Ascending aorta (tissue), 2 donors: ENCODE measurements at places on chromosomes 4 and X.

- H3K27ac ChIP-seq = no peak overlapping the region
- peaks cover 4% of the 10 kb centered on the region for H3K27me3 ChIP-seq
- H3K36me3 ChIP-seq = no peaks in the 10 kb centered on the region
- DNase-seq = no peak
These were observed 56.2 kb downstream of the WFS1 start for GRCh38 chr4:6325788-6326290.

DNA sequence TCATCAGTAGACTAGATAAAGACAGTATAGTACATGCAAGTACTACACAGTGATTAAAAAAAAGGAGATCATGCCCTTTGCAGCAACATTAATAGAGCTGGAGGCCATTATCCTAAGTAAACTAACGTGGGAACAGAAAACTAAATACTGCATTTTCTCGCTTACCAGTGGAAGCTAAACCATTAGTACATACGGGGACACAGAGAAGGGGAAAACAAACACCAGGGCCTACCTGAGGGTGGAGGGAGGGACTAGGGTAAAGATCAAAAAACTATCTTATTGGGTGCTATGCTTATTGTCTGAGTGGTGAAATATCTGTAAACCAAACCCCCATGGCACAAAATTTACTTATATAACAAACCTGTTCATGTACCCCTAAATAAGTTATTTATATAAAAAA lies 836.9 kb downstream of the SH3BGRL start:
- H3K27ac ChIP-seq = no peak overlapping the region
- H3K4me1 ChIP-seq = no peaks in the 10 kb centered on the region
- H3K4me3 ChIP-seq = no peak overlapping the region
- no peak for DNase-seq
- H3K36me3 ChIP-seq = no peaks in the 10 kb centered on the region
- no peaks in the 10 kb centered on the region for H3K27me3 ChIP-seq

DNA sequence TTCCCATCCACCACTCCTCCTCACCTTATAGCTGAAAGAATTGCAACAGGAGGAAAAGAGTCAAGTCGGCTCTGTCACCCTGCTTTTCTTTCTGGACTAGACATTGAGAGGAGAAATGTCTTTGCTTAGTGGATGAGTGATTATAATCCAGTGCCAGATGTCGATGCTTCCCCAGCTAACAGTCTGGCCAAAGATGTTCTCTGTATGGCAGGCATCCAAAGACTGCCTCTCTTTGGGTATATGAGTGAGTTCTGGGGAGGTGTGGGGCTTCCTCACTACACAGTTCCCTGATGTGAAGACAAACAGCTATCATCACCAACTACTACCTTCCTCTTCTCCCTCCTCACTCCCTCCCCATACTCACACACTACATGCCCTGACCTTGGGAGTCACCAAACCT lies 90.9 kb downstream of the COMMD8 start:
- no peaks in the 10 kb centered on the region for H3K4me1 ChIP-seq
- H3K4me3 ChIP-seq = no peak overlapping the region
- DNase-seq = no peak
- no peaks in the 10 kb centered on the region for H3K36me3 ChIP-seq

- DNase-seq = no peak
- no peaks in the 10 kb centered on the region for H3K27me3 ChIP-seq
- no peaks in the 10 kb centered on the region for H3K36me3 ChIP-seq
- H3K4me1 ChIP-seq = no peaks in the 10 kb centered on the region
- no peak overlapping the region for H3K4me3 ChIP-seq
- no peak overlapping the region for H3K27ac ChIP-seq
These were observed 194.9 kb downstream of the MGST2 start for GRCh38 chr4:139860435-139861024.

- no peaks in the 10 kb centered on the region for H3K4me1 ChIP-seq
- no peaks in the 10 kb centered on the region for H3K36me3 ChIP-seq
These were observed 337.5 kb downstream of the GRIA2 start for GRCh38 chr4:157558016-157558415.

GRCh38 chr4:99403380-99404184 lies 31.6 kb downstream of the ADH7 start:
- no peak overlapping the region for H3K4me3 ChIP-seq
- DNase-seq = no peak
- H3K27ac ChIP-seq = peak overlapping the region; percentile 91
- no peaks in the 10 kb centered on the region for H3K36me3 ChIP-seq
- H3K4me1 ChIP-seq = peaks cover 11% of the 10 kb centered on the region

DNA sequence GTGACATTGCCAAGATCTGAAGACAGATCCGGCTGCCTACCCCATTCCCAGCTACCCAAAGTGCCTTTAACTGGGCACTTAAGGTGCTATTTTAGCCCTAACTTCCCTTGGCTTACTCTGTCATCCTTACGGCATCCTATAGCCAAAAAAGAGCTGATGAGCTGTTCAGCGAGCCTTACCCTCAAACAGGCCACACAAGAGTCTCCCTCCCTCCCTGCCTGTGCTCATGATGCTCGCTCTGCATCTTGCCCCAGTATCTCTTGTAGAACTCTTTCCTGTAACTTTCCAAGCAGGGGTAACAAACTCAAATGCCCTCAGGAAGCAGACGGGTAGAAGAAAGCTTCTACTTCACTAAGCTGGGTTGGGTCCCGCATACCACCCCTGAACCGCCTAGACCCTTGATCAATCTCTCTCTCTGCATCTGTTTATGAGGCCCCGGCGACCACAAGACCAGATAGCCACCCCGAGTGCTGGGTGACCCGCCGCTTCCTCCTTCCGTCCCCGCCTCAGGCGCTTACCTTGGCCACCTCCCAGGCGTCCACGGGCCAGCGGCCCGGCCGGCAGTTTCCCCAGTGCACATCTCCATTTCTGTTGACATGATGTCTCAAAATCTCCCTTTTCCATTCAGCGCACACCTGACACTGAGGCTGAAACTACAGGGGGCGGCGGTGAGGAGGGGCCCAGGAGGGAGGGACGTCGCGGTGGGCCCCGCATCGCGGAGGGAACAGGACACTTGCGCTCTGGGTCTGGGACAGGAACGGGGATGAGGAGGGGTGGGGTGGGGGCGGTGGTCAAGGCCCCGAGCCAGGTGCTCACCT lies 663 bp downstream of the CXorf38 start:
- H3K36me3 ChIP-seq = no peaks in the 10 kb centered on the region
- H3K27ac ChIP-seq = peak overlapping the region; percentile 75
- no peaks in the 10 kb centered on the region for H3K27me3 ChIP-seq

GRCh38 chr4:186169945-186170802 lies 21.2 kb upstream of the CYP4V2 start:
- no peak overlapping the region for H3K4me3 ChIP-seq
- no peaks in the 10 kb centered on the region for H3K36me3 ChIP-seq
- DNase-seq = no peak
- no peaks in the 10 kb centered on the region for H3K27me3 ChIP-seq

DNA sequence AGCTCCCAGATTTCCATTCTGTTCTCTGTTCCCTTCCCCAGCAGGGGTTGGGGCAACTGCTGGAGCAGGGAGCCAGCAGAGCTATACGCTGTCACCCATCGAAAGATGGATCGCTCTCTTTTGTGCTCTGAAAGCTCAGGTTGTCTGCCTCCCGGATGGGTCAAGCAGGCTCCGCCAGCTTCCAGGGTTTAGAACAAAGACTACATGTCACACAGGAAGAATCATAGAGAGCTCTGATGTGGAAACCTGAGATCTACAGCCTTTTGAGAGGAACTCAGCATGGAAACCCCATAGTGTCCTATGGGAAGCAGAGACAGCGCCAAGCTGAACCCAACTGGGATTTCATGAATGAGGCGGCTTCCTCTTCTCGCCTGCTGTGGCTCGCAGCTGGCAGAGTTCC lies 205.4 kb downstream of the HS3ST1 start:
- H3K27ac ChIP-seq = no peak overlapping the region
- H3K27me3 ChIP-seq = no peaks in the 10 kb centered on the region
- no peaks in the 10 kb centered on the region for H3K4me1 ChIP-seq
- no peak for DNase-seq
- H3K4me3 ChIP-seq = no peak overlapping the region

DNA sequence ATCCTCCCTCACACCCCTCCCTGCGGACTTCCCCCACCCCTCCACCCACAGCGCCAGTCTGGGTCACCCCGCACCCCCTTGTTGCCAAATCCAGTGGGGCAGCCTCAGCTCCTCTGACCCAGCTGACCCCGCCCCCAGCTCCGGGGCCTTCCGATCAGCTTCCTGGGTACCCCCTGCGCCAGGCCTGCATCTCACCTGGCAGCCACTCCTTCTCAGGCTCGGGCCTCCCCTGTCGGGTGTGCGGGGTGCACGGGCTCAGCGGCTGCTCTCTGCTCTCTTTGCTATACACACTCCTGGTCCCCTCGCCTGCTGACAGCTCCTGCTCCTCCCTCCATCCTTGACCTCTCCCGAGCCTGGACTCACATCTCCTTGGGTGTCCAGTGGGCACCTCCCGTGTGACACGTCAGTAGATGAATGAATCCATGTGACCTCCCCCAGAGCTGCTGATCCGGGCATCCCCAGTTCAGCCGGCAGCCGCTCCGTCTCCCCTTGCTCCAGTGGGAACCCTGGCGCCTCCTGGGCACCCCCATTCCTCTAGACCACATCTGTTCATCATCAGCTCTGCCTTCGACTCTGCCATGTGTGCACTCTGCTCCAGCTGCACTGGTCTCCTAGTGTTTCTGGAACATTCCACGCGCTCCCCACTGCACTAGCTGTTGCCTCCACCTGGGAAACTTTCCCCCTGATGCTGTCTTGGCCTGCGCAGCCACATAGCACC lies 9.9 kb downstream of the CFAP99 start:
- DNase-seq = no peak
- no peaks in the 10 kb centered on the region for H3K27me3 ChIP-seq
- H3K4me3 ChIP-seq = no peak overlapping the region

DNA sequence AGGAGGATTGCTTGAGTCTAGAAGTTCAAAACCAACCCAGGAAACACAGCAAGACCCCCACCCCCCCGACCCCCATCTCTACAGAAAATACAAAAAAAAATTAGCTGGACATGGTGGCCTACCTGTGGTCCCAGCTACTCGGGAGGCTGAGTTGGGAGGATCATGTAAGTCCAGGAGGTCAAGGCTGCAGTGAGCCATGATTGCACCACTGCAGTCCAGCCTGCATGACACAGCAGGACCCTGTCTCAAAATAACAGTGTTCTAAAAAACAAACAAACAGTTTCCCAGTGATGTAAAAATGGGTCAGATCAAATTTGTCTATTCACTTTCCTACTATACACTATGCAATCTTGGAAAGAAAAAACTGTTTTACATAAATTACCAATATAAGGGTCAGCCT lies 2.0 kb upstream of the CBR4 start:
- peaks cover 10% of the 10 kb centered on the region for H3K4me1 ChIP-seq
- no peak for DNase-seq
- H3K27me3 ChIP-seq = no peaks in the 10 kb centered on the region
- H3K27ac ChIP-seq = no peak overlapping the region
- H3K36me3 ChIP-seq = no peaks in the 10 kb centered on the region
- H3K4me3 ChIP-seq = no peak overlapping the region

DNA sequence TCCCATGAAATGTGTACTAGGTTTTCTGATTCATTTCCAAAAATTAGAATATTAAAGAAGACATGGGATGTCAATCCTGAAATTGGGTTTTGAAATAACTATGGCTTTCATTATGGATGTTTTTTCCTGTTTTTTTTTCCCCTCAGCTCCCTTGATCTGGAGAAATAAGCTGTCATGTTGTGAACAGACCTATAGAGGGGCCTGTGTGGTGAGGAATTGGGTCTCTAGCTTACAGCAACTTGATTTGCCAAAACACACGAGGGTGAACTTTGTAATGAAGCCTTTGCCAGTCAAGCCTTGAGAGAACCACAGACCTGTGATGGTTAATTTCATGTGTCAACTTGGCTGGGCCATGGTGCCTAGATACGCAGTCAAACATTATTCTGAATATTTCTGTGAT lies 2413.6 kb downstream of the PCDH7 start:
- H3K27me3 ChIP-seq = no peaks in the 10 kb centered on the region
- no peak overlapping the region for H3K27ac ChIP-seq
- no peak overlapping the region for H3K4me3 ChIP-seq
- no peaks in the 10 kb centered on the region for H3K4me1 ChIP-seq
- H3K36me3 ChIP-seq = no peaks in the 10 kb centered on the region

DNA sequence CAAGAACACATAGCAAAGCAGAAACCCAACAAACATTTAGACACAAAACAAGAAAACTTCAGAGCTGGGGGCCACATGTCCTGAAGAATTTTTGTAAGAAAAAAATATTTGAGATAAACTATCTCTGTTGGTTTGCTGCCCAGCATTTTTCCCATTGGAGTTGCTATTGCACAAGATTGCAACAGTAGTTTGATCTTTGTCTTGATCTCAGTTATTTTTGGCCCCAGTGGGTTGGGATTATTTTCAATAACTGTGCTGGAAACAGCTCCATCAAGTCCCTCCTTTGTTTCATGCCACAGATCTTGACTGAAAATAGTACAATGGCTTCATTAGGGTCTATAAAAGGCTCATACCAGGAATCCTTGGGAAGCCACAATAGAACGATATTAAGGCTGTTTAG lies 103.8 kb upstream of the RAI2 start:
- no peak overlapping the region for H3K4me3 ChIP-seq
- H3K36me3 ChIP-seq = no peaks in the 10 kb centered on the region
- H3K27ac ChIP-seq = no peak overlapping the region
- H3K4me1 ChIP-seq = no peaks in the 10 kb centered on the region
- no peak for DNase-seq

- H3K27me3 ChIP-seq = no peaks in the 10 kb centered on the region
- no peak for DNase-seq
- H3K4me3 ChIP-seq = peak overlapping the region; percentile 83
- no peaks in the 10 kb centered on the region for H3K4me1 ChIP-seq
These were observed 2.6 kb downstream of the FAM114A1 start for GRCh38 chr4:38870098-38870808.

GRCh38 chrX:72062916-72063315 lies 68.8 kb downstream of the RTL5 start:
- no peaks in the 10 kb centered on the region for H3K4me1 ChIP-seq
- no peak overlapping the region for H3K4me3 ChIP-seq
- H3K27ac ChIP-seq = peak overlapping the region; percentile 61
- no peaks in the 10 kb centered on the region for H3K27me3 ChIP-seq

GRCh38 chr4:132596186-132596585 lies 552.9 kb upstream of the PCDH10 start:
- H3K36me3 ChIP-seq = no peaks in the 10 kb centered on the region
- no peak for DNase-seq
- H3K4me3 ChIP-seq = no peak overlapping the region
- no peaks in the 10 kb centered on the region for H3K27me3 ChIP-seq
- H3K27ac ChIP-seq = no peak overlapping the region
- no peaks in the 10 kb centered on the region for H3K4me1 ChIP-seq

DNA sequence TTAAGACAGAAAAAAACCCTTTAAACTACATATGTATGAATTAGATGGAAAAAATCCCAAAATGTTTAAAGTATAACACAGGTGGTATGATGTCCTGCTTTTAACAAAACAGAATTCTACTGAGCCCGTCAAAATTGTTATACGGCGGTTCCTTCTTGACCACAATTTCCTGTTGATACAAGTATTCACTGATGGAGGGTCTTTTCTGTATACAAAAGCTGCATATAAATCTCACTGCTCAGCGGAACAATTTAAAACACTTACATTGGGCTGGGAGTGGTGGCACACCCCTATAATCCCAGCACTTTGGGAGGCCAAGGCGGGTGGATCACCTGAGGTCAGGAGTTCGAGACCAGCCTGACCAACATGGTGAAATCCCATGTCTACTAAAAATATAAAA lies 62.4 kb downstream of the RPS6KA3 start:
- no peaks in the 10 kb centered on the region for H3K27me3 ChIP-seq
- DNase-seq = no peak
- H3K4me1 ChIP-seq = no peaks in the 10 kb centered on the region

GRCh38 chrX:21305799-21306336 lies 68.3 kb upstream of the CNKSR2 start:
- no peak overlapping the region for H3K4me3 ChIP-seq
- H3K27ac ChIP-seq = no peak overlapping the region
- H3K27me3 ChIP-seq = no peaks in the 10 kb centered on the region
- DNase-seq = no peak

GRCh38 chr4:56909086-56909894 lies 1.6 kb downstream of the REST start:
- no peaks in the 10 kb centered on the region for H3K36me3 ChIP-seq
- no peaks in the 10 kb centered on the region for H3K27me3 ChIP-seq
- DNase-seq = no peak
- H3K4me3 ChIP-seq = peak overlapping the region; percentile 94
- peak overlapping the region; percentile 81 for H3K27ac ChIP-seq
